Stimulated activated CD4-positive, alpha-beta T cell treated with anti-CD3 and anti-CD28 coated beads, Interleukin-4, amount 100 ng/mL, for 1 hour (primary cell): ENCODE measurements at places on chromosomes 4 and X.

GRCh38 chr4:79788884-79789283, 284.1 kb downstream of the ANTXR2 start:
- DNase-seq: no peak

DNA sequence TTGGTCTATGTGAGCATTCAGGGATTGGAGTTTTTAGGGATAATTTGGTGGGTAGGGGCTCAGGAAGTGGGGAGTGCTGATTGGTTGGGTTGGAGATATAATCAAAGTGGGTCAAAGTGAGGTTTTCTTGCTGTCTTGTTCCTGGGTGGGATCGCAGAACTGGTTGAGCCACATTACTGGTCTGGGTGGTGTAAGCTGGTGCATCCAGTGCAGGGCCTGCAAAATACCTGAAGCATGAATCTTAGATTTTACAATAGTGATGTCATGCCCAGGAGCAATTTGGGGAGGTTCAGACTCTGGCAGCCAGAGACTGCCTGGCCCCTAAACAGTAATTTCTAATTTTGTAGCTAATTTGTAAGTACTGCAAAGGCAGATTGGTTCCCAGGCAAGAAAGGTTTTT, 665.6 kb upstream of the PRKX start:
- no peak for DNase-seq

DNA sequence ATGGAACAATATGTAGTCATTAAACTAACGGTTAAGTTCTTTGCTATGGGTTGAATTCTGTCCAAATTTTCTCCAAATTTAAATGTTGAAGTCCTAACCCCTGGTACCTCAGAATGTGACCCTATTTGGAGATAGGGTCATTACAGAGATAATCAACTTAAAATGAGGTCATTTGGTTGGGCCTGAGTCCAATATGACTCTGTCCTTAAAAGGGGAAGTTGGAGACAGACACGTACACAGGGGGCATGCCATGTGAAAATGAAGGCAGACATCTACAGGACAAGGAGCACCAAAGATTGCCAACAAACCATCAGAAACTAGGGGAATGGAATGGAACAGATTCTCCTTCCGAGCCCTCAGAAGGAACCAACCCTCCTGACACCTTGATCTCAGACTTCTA, 492.0 kb upstream of the FTHL17 start:
- DNase-seq: no peak

DNA sequence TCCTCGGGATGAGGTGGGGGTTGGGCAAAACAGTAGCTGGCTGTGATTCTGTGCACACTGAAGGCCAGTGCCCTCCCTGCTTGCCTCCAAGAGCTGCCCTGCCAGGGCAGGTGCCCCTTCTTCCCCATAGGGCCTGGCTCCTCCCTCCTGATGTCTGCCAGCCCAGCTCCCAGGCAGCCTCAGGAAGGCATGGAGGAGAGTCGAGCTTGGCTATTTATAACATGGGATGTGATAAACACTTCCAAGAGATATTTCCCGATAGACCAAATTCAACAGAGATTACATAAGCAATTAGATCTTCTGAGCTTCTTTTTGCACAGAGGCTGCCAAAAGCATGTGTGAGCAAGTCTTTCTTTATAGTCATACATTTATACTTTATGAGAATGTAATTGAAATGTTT, 45.3 kb upstream of the PJA1 start:
- DNase-seq: no peak

- DNase-seq: no peak
These were observed 118.5 kb upstream of the NRK start for GRCh38 chrX:105703876-105704275.

DNA sequence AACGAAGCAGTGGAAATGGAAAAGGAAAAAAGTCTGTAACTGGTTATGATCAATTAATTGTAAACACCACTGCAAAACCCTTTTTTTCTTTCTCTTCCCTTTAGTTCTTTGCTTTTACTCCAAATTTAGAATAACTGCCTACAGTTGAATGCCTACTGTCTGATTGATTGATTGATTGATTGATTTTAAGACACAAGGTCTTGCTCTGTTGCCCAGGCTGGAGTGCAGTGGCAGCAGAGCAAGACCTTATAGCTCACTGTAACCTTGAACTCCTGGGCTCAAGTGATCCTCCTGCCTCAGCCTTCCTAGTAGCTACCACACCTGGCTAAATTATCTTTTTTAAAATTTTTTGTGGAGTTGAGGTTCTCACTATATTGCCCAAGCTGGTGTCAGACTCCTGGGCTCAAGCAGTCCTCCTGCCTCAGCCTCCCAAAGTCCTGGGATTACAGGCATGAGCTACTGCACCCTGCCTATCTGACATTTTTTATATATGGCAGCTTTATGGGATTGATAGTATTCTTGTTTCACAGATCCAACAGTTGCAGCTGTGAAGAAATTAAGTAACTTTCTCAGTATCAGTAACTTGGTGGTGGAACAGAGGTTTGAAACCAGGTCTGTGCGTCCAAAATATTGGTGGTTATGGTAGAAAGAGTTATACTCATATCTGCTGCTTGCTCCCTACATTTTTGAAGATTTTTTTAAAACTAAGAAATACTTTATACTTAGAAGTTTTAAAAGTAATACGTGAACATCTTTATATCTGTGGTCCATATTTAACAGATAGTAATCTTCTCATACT, 12.4 kb downstream of the UBE2K start:
- no peak for DNase-seq

DNA sequence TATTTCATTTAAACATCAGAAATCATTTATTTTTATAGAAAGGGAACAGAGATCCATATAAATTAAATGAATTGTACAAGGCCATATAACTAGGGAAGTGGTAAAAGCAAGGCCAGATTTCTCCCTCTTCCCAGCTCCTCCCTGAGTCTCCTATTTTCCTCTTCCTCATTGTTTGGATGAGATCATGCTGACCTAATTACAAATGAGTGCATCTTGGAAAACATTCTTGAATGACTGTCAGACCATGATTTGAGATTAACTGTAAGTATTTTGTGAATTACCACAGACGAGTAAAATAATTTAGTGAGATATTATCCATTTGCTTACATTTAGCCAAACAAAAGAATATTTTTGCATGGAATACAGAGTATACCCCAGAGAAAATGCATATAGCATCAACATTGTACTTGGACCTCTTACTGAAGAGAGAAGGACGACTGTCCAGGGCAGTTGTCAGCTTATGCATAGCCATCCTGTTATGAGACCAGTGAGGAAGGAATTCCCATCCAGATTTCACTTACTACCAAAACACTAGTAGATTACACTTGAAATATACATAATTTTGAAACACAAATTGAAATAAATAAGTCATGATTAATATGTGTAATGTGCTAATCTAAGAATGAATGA, 47.3 kb downstream of the SLAIN2 start:
- DNase-seq: no peak

- no peak for DNase-seq
These were observed 292.9 kb downstream of the ADGRL3 start for GRCh38 chr4:61493041-61493440.

DNA sequence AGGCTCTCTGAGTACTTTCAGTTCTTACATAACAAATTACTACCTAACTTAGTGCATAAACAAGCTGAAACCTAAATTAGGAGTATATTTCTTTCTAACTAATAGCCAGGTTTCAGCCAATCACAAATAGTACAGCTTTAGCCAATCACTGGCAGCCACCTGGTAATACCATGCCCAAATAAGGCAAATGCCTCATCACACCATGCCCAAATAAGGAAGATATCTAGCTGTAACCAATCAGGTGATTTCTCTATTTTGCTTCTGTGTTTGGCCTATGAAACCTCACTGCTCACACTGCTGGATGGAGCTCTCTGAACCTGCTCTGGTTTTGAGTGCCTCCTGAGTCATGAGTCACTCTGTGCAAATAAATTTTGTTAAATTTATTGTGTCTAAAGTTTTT, 113.5 kb downstream of the DDIT4L start:
- no peak for DNase-seq

DNA sequence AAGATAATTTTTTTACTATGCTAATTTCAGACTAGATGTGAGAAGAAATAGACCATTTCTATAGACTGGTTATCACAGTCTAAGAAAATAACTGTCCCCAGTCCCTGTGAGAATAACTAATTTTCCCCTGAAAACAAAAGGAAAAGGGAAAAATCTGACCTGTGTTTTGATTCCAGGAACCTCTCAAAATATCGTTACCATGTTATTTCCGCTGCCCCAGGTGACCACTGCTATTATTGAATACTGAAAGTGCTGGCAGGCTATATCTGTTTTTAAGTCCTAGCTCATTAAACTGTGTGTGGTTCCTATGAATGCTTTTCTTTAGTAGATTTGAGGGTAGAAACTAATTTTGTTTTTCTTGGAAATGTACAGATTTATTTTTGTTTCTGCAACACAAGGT, 83.6 kb downstream of the GAB1 start:
- DNase-seq: no peak

- DNase-seq: peak; percentile 60
These were observed 568 bp downstream of the CHST7 start for GRCh38 chrX:46573892-46574773.

DNA sequence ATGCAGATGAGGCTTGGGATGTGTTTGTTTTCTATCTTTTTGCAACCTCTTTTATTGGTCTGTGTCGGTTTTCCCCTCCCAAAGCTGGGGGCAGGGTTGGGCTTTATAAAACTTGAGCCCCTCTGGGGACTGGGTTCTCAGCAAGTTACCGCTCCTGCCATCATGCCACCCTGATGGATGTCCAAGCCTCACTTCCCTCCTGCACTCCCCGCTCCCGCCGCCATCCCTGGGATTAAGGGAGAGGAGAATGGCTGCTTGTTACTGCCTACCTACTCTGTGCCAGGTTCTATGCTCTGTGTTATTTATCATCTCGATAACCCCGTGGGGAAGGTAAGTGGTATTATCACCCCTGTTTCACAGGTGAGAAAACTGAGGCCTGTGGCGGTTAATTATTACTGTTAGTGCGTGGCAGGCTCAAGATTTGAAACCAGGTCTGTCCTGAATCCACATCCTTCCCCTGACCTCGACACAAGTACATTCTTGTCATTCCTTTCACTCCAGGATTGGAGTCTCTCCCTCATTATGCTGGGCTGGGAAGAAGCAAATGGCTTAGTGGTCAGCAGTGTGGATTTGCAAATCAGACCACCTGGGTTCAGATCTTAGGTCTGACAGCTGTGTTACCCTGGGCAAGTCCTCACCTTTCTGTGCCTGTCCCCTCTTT, 4.5 kb downstream of the UBA1 start:
- DNase-seq: no peak

DNA sequence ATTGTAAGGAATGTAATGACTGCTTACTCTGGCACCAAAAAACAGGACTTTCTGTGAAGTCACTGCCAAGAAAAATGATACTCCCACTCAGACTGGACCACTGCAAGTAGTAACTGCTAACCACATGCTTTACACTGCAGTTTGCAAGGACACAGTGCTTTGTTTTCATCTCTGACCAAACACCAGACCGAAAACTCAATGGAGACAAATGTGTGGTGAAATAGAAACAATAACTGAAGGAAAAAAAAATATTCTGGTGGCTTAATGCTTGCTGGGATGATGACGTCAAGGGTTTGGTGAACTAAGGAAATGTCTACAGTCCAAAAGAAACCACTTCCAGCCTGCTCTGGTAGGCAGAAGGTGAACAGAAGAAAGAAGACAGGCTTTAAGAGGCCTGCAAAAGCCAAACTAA, 13.2 kb downstream of the GPC4 start:
- no peak for DNase-seq
